ENCODE measurements at places on chromosomes 11 and 22. TPM values are rescaled to one million over a fixed set of nuclear protein-coding genes. Genes with fewer than 3 reads are reported as not detected.

GRCh38 chr22:48262596-48263430 lies 1500.4 kb downstream of the TBC1D22A start:
- no peaks in the 10 kb centered on the region for H3K4me1 ChIP-seq
- H3K27me3 ChIP-seq, result no peaks in the 10 kb centered on the region
- DNase-seq, result no peak
- no peaks in the 10 kb centered on the region for H3K36me3 ChIP-seq

DNA sequence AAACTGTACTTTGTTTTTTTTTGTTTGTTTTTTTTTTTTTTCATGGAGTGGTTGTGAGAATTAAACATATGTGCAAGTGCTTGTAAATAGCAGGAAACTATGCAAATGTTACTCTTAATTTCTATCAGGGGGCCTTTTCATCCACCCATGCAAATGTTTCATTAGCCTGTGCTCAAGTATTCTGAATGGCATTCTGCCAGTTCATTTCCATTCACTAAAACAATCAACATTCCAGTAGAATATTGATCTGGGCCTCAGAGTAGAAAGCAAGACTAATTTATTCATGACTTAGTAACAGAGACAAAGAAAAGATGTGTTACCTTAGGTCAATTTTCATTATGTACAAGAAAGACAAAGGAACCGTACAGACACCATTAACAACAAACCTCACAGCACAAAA lies 971.4 kb downstream of the DLG2 start:
- H3K27me3 ChIP-seq, result no peaks in the 10 kb centered on the region
- no peaks in the 10 kb centered on the region for H3K4me1 ChIP-seq
- H3K36me3 ChIP-seq, result no peaks in the 10 kb centered on the region
- H3K27ac ChIP-seq, result no peak overlapping the region

SYT7 gene
- 15.6 TPM for total RNA-seq

GRCh38 chr11:5129457-5129877 lies 8.7 kb downstream of the OR52A5 start:
- DNase-seq, result no peak
- H3K4me1 ChIP-seq, result no peaks in the 10 kb centered on the region
- no peaks in the 10 kb centered on the region for H3K27me3 ChIP-seq
- no peak overlapping the region for H3K27ac ChIP-seq
- H3K4me3 ChIP-seq, result no peak overlapping the region

- H3K4me3 ChIP-seq, result no peak overlapping the region
- no peaks in the 10 kb centered on the region for H3K4me1 ChIP-seq
- H3K27ac ChIP-seq, result no peak overlapping the region
These were observed 309.5 kb downstream of the CTTN start for GRCh38 chr11:70707821-70708220.
